Body of pancreas (tissue), 4 donors: ENCODE measurements at places on chromosomes 3 and 15.

- DNase-seq, result no peak
Measured at GRCh38 chr3:52827441-52827840, 3.0 kb downstream of the ITIH4 start.

GRCh38 chr3:69541711-69542088, 155.8 kb upstream of the FRMD4B start:
- DNase-seq, result no peak

GRCh38 chr3:104514371-104514770, 852.3 kb upstream of the ALCAM start:
- no peak for DNase-seq

GRCh38 chr3:187198490-187198889, 1.2 kb downstream of the RTP1 start:
- no peak for DNase-seq

- no peak for DNase-seq
Measured at GRCh38 chr3:114120211-114120610, 58.6 kb downstream of the DRD3 start.

GRCh38 chr3:185661772-185662171, 75.7 kb downstream of the SENP2 start:
- DNase-seq, result no peak

GRCh38 chr3:7700539-7700938, 801.1 kb upstream of the LMCD1 start:
- DNase-seq, result no peak

DNA sequence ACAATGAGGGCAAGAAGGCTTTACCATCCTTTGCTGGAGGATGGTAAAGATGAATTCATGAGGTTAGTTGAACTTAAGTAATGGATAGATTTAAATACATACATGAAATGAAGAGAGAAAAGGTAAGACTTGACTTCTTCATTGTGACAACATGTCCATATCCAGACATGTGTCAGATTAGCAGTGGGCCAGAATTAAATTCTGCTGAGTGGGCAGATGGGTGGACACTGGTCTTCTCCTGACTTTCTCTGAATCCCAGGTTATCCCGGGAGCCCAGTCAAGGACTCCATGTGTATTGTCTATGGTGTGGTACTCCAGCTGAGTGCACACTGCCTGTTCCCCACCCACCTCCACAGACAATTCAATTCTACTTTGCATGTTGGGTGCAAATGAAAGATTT, 603.1 kb downstream of the NLGN1 start:
- DNase-seq, result no peak

GRCh38 chr15:41633609-41634008, 26.6 kb upstream of the MGA start:
- DNase-seq, result no peak
